ENCODE measurements at places on chromosomes 5 and 9. TPM values are rescaled to one million over a fixed set of nuclear protein-coding genes. Genes with fewer than 3 reads are reported as not detected.

The TMEFF1 gene
- 1.8 TPM for total RNA-seq

The SLC45A2 gene
- 0.05 TPM for total RNA-seq

The PAEP gene
- 0.14 TPM for total RNA-seq

The GNAQ gene
- total RNA-seq, result 16.8 TPM

The NR4A3 gene
- 2.1 TPM for total RNA-seq

The MYMK gene
- not detected for total RNA-seq

The DBH gene
- total RNA-seq, result not detected

The MZB1 gene
- 0.09 TPM for total RNA-seq

The TMEM203 gene
- 46.9 TPM for total RNA-seq

The OCLN gene
- 9.0 TPM for total RNA-seq

The PCDHB9 gene
- 0.08 TPM for total RNA-seq

The CLIC3 gene
- 4.5 TPM for total RNA-seq

The FGF1 gene
- total RNA-seq, result 0.32 TPM

The TEX53 gene
- total RNA-seq, result not detected

The LCN1 gene
- total RNA-seq, result not detected

The PCDHAC1 gene
- total RNA-seq, result 1.5 TPM

The ZNF354C gene
- total RNA-seq, result 0.65 TPM

The ZDHHC11 gene
- 14.5 TPM for total RNA-seq

The TMEM232 gene
- total RNA-seq, result not detected

The DNM1 gene
- total RNA-seq, result 96.1 TPM

The HAVCR1 gene
- total RNA-seq, result 37.2 TPM

Data from A549 treated with CORT108297 at 1 μM for 4 hours (cell line).